ENCODE measurements at places on chromosomes 7 and 10.

GRCh38 chr10:35644050-35644950 is 2.2 kb upstream of the FZD8 start:
- DNase-seq: no peak

- DNase-seq: no peak
These were observed 41.1 kb upstream of the CFAP46 start for GRCh38 chr10:132983252-132984007.

- DNase-seq: no peak
These were observed 180.2 kb downstream of the PRKCQ start for GRCh38 chr10:6399879-6400278.

DNA sequence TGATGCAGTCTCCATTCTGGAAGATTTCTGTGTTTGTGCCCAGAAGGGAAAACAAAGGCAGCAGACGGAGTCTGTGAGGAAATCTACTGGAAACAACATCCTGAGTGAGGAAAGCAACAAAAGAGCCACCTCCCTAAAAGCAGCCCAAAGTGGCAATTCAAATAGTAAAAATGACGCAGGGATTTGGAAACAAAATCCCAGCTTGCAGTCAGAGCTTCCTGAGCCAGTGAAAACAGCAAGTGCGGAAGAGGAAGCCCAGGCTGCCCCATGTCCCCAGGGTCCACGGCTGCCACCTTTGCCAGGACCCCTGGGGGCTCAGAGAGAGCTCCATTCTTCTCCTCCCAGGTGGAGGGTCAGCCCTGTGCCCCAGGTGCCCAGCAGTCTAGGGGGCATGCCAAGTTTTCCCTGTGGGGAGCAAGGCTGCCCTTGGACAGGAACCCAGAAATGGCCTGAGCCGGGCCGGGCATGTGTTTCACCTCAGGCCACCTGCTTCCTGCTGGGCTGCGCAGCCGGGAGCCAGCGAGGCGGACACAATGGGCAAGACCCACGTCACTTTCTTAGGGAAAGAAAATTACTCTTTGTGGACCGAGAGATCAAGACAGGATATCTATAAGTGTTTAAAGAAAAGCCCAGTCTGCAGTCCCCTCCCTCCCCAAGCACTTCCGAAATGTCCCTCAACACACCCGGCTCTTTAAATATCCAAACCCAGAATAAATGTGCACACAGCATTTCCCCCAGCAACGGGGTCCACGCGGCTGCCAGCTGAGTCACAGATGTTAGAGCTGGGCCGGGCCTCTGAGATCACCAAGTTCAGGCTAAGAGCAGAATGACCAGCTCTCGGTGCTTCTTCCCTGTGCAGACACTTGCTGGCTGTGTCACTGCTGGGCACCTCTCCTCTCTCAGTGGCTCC is 231.1 kb downstream of the ARHGAP12 start:
- no peak for DNase-seq

GRCh38 chr7:154905615-154906014 is 97.3 kb downstream of the PAXIP1 start:
- no peak for DNase-seq

GRCh38 chr10:110221044-110221720 is 13.8 kb downstream of the MXI1 start:
- no peak for DNase-seq

- peak; percentile 59 for DNase-seq
These were observed 522.9 kb downstream of the NRG3 start for GRCh38 chr10:82397854-82398253.

DNA sequence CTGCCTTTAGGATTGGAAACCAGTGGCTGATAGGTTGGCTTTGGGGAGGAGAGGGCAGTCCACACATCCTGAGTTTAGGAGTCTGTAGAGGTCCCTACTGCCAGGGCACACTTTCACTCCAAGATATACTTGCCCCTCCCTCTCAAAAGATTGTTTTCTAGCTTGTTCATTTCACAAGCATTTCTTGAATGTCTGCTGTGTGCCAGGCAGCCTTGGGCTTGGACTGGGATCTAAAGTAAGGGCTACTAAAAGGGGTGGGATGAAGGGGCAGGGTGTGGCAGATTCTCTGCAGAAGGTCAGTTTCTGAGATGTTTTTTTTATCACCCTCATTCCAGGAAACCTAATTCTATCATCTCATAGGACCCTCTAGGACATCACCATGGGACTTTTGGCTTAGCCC is 272.4 kb downstream of the SKAP2 start:
- DNase-seq: no peak

DNA sequence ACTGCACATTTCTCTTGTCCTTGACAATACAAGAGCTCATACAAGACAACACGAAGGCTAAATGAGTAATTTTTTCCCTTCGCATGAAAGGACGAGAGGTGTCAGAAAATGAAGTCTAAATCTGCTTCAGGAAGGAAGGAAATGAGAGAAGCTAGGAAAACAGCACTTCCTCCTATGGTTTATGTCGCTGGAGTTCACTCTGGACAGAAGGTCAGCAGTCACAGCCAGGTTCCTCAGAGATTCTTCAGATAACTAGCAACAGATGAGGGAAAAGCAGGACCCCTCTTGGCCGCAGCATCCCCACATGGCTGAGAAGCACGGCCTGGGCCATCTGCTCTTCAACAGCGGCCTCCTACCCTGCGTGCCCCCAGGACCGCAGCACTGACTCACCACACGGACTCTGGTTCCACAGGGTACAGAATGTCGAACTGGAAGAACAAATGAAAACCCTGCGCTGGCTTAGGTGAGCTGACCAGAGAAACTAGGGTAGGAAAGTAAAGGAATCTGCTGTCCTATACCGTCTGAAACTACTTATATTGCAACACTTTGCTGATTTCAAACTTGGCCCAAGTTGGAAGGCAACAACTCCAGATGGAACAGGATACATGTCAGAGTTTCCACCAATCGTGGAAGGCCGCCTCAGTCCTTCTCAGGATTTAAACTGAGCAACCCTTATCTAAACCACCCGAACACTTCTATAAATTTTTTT is 26.3 kb downstream of the DNMBP start:
- DNase-seq: no peak

GRCh38 chr7:126657599-126658358 is 595.0 kb downstream of the GRM8 start:
- no peak for DNase-seq

DNA sequence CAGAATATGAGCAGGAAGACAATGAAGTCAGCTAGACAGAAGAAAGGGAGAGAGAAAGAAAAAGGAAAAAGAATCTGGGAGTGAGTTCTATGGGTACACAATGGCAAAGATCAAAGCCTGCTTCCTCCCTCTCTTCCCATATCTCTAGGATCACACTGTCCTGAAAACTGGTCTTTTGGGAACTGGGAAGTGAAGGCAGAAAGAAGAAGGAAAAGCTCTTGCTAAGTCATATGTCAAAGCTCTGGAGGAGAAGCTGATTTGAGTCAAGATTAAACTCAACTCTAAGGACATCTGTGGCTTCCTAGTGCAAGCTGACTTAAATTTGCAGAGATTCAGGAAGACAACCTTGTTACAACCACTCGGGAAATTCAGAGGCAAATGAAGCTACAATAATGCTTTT is 147.5 kb downstream of the DOCK4 start:
- DNase-seq: no peak

- peak; percentile 48 for DNase-seq
These were observed 67.1 kb downstream of the CUBN start for GRCh38 chr10:17062493-17062892.

DNA sequence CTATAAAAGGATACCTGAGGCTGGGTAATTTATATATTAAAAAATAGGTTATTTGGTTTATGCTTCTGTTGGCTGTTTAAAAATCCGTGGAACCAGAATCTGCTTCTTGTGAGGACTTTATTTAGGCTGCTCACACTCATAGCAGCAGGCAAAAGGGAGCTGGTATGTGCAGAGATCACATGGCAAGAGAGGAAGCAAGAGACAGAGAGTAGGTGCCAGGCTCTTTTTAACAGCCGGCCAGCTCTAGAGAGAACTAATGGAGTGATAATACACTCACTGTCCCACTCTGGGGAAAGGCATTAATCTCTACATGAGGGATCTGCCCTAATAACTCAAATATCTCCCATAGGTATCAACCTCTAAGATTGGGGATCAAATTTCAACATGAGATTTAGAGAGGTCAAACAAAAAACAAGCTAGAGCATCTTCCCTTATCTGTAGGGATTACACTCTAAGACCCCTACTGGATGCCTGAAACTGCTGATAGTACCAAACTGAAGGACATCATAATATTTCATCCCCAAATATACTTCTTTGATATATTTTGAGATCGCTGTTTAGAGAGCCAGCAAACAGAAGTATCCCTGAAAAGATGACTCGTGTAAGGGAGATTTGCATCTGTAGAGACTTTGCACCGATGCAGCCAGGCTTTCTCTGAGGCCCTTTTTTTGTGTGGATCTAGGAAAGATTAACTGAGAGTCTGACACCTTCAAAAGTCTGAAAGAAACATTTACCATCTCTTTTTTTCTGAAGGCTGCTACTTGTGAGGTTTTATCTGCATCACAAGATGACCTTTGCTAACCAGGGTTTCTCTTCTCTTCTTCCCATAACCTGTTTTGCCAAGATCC is 717.0 kb upstream of the MBL2 start:
- no peak for DNase-seq

DNA sequence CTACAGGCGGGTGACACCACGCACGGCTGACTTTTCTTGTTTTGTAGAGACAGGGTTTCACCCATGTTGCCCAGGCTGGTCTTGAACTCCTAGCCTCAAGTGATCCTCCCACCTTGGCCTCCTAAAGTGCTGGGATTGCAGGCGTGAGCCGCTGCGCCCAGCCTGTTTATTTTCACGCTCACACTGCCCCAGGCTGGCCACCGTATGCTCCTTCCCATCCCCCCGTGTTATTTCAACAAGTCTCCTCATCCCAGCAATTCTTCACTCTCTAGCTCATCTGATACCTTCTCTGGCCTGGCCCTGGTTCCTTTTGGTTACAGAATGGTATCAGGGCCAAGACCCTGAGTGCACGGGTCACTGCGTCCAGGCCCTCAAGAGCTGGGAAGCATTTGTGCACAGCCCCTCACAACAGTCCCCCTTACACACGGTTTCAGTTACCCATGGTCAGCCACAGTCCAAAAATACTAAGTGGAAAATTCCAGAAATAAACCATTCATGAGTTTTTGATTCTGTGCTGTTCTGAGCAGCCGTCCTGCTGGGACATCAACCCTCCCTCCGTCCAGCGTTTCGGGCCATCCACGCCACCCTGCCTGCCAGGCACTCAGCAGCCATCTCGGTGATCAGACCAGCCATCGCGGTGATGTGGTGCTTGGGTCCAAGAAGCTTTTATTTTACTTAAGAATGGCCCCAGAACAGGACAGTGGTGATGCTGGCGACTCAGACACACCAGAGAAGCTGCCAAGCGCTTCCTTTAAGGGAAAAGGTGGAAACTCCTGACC is 8.9 kb downstream of the COX19 start:
- no peak for DNase-seq

DNA sequence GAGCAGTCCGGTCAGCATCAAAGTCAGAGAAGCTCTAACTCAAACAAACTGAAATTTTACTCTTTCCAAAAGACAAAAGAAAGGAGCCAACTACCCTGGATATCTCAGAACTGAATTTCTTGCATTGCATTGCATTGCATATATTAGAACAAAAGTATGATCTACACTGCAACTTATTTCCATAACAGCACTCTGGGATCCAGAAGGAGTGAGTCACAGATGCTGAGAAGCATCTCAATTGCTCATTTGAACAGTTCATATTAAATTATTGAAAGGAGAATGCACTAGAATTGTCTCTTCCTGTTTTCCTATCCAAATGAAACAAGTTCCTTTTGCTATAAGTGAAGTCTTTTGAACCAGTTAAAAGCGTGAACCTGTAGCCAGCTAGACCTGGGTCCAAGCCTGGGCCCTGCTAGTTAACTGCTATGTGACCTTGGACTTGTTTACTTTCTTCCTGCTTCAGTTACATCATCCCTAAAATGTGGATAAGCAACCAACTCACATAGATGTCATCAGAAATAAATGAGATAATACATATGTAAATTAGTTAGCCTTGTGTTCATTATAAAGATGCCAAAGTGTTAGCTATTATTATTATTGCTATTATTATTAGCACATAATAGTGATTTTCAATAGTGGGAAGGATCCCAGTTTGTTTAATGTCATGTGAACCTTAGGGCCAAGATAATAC is 184.1 kb downstream of the CREB5 start:
- no peak for DNase-seq

- no peak for DNase-seq
These were observed 61.9 kb upstream of the WAC start for GRCh38 chr10:28470873-28471651.

DNA sequence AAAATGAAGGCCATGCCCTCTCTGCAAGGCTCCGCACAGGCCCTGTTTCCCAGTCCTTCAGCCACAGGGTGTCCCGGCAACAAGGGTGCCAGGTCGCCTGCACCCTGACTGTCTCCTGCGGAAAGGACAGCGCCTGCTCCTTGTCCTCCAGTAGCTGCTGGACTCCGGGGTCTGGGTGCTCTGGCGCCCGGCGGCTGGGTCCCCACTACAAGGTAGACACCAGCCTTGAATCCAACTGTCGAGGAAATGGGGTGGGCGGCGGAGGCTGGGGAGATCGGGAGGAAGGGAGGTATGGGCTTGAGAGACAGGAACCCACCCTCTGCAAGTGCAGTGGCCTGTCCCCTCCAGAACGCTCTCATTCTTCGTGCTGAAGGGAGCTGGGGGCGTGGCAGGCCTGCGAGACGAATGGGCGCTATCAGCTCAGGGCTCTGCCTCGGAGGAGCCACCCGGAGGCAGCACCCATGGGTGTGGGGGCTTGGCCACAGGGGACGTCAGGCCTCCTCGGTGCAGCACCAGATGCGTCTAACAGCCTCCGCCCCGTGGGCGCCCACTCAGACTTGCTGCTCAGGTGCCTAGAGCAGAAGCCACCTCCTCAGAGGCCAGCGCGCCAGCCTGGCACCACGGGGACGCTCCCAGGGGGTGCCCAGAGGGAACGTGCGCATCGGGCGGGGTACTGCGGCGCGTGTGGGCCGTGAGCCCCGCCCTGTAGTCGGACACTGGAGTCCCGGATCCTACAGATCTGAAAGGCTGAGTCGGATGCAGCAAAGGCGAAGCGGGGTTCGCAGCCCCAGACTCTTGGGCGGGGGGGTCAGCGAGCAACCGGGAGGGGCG is 15.6 kb downstream of the ADAM8 start:
- DNase-seq: peak; percentile 13

GRCh38 chr7:12369756-12370155 is 33.9 kb downstream of the VWDE start:
- no peak for DNase-seq

- no peak for DNase-seq
These were observed 60.5 kb downstream of the RSU1 start for GRCh38 chr10:16756561-16757221.

DNA sequence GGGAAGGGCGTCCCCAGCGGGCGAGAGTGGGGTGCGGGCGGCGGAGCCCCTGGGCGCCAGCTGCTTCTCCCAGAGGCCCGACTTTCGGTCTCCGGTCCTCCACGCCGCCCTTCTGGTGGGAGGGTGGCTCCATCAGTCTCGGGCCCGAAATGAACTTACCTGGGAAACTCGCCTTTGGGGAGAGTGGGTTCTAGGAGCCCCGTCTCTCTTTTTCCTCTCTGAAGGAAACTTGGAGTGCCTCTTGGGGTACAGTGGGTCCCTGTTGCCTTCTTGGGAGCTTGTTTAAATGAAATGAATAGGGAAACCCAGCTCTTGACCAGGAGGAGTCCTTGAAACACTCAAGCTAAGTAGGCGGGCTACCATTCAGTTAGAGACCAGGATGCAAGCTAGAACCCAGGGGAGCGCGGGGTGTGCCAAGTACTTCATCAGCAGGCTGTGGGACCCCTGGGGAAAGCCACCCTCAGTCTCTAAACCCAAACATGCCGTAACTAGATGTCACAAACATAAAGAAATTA is 1.3 kb downstream of the SLC26A4 start:
- DNase-seq: no peak

GRCh38 chr10:117226813-117227451 is 14.0 kb upstream of the SLC18A2 start:
- peak; percentile 48 for DNase-seq

Data from COLO829 (cell line).